ENCODE measurements at places on chromosomes 5 and 9.
A peak's percentile ranks its signal among the peaks of the same experiment; 100 is the strongest.

DNA sequence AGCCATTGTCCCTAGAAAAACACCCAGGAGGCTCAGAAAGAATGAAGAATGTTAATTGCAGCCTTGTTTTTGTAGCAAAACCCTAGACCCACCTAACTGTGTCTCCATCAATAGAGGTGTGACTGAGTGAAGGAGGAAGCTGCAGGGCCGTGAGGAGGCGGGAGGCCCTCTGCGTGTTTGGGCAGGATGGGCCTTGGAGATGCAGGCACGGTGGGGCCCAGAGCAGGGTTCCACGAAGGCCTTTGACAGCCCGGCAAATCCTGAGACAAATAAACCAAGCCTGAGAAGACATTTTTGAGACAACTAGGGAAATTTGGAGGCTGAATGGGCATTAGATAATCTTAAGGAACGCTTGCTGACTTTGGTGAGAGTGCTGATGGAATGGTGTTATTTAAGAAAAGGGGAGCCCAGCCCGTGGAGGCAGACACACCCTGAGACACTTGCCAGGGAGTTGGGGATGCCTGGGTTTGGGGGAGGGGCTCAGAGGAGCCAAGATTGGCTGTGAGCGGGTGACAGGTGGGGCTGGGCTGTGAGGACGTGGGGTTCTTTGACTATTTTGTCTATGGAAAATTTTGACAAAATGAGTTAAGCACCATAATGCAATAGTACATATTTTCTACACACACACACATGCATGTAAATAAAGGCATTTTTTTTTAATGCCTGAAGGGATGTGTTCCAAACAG, 48.8 kb downstream of the BARX1 start:
- DNase-seq: no peak

GRCh38 chr9:101005246-101005645, 23.3 kb upstream of the PLPPR1 start:
- no peak for DNase-seq

- DNase-seq: no peak
Measured at GRCh38 chr9:114034661-114035062, 43.4 kb downstream of the AMBP start.

- DNase-seq: no peak
Measured at GRCh38 chr9:89926691-89927220, 321.9 kb downstream of the GADD45G start.

DNA sequence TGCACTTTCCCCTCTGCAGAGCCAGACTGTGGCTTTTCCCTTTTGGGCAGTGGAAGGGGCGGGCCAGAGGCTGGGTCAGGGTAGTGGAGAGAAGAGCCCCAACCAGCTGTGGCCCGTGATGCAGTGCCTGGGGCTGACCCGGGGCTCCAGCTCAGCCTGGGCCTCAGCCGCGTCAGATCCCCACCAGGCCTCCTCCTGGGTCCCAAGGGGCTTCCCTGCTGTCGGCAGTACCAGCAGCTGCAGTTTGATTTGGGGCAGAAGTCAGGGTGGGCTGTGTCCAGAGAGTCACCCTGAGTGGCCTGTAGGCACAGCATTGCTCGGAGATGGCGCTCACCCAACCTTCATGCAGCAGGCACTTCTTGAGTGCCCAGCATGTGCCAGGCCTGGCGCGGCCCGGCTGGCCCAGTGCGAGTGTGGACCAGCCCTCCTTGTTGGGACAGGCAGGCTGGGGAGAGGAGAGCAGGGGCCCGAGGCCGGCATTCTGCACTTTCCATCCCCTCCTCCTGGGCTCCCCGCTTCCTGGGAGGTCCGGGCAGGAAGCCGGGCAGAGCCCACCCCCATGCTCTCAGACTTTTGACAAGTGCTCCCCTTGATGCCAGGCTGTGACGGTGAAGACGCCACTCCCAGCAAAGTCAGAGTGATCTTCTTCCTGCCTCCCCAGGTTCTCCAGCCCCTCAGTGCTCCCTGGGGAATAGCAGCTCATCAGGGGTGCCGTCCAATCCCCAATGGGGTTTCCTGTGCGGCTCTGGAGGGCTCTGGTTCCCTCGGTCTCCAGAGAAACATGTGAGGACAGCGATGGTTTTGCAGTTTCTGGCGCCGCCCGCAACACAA, 88.3 kb upstream of the COL5A1 start:
- no peak for DNase-seq

- no peak for DNase-seq
Measured at GRCh38 chr5:94754824-94755223, 136.4 kb downstream of the SLF1 start.

DNA sequence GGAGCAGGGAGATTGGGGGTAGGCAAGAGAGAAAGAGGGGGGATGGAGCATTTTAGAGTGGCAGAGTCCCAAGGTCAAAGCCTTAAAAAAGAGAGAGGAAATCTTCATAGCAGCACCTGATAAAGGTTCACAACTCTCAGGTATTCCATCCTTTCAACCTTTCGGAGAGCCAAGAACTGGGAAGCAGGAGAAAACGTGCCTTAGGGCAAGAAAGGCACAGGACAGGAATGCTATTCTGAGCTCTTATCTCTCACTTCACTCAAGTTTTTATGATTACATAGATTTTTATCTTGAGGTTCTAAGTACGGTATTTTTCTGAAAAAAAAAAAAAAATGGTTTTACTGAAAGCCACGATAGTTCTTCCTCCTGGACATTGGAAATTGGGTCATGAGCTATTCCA, 34.5 kb upstream of the SMAD5 start:
- no peak for DNase-seq

- DNase-seq: no peak
Measured at GRCh38 chr9:132898051-132898450, 19.4 kb downstream of the SPACA9 start.

DNA sequence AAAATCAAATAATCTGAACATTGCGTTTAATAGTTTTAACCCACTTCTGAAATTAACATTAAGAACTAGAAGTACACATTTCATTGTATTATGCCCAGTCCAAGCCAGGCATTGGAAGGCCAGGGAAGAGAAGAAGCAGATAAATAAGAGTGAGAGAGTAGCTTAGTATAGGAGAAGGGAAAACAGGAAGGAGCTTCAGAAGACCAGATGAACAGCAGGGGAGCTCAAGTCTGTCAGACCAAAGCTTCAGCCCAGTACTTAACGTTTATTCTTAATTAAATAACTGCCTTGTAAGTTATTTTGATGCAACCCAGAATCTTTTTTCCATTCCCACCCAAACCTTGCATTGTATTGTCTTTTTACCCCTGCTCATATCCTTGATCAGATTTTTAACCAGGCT, 11.5 kb upstream of the FAM120AOS start:
- DNase-seq: no peak

DNA sequence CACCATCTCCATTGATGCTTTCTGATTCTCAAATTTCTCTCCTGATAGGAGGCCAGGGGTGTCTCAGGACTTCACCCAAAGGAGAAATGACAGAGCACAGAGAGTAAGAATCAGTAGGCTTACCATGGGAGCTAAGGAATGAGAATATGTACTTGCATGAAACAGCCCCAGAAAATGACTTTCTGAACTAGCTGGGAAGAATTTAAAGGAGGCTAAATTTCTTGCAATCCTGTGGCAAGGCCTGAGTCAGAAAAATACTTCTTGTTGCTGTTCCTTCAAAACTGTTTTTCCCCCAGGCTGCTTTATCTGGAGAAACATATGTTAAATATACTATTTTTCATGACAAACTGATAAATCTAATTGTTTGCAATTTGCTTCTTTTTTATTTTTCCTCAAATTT, 53.4 kb upstream of the FBXL7 start:
- DNase-seq: no peak

GRCh38 chr9:123929870-123930831, at the start of gene DENND1A:
Gene DENND1A (minus strand): TSS chr9:123930126. CDS start chr9:123929905, 221 bp downstream.
- DNase-seq: peak; percentile 76

GRCh38 chr5:76852772-76853171, 3.0 kb downstream of the S100Z start:
- DNase-seq: no peak

GRCh38 chr5:171724468-171725204, 61.0 kb upstream of the SMIM23 start:
- no peak for DNase-seq

DNA sequence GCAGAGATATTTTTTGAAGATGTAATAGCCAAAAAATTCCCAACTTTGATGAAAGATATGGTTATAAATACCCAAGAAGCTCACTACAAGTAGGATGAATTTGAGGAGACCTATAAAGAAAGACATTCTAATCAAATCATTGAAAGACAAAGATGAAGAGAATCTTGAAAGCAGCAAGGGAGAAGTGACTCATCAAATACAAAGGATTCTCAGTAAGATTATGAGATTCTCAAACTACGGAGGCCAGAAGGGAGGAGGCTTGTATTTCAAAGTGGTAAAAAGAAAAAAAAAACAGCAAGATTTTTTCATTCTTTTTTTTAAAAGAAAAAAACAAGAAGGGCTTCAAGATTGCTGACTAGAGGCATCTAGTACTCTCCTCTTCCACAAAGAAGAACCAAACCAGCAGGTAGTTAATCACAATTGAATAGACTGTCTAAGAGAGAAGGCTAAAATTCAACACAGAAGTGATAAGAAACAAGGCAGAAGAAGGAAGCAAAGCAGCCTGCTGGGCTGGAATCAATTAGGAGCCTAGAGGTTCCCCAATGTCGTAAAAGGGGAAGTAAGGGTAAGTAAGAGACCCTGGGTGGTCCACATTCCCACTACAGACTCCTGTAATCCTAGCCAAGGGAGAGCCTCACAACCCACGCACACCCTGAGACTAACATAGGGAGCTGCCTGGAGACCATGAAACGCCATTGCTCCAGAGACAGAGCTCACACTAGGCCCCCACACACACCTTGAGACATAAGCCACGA, 59.1 kb upstream of the NIPAL4 start:
- no peak for DNase-seq

GRCh38 chr9:35811381-35812024, 559 bp downstream of the SPAG8 start:
- no peak for DNase-seq

DNA sequence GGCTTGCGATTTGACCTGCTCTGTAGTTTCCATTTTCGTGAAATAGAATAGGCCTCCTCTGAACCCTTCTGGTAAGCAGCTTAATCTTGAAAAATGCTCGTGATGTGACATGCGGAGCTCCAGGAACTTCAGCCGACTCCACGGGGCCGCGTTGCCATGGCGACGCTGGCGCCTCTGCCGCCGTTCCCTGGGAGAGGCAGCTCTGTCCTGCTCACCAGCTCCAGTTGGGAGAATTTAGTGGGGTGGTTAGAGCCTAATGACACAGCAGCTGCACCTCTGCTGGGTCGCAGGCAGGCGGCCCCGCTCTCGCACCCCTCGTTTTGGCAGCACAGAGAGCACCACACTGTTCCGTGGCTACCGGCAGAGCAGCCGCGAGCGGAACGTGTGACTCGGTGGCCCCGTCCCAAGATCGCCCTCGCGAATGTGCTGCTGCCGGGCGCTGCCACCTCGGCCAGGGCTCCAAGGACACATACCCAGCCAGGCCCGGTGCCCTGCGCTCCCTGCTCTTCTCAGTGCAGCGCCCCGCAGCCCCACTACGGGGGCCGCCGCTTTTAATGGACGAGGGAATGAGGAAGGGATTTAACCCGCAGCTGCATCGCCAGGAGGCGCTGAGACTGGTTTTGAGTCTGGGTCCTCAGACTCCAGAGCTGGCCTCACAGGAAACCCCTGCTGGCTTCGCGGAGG, 131.2 kb upstream of the LMX1B start:
- no peak for DNase-seq

DNA sequence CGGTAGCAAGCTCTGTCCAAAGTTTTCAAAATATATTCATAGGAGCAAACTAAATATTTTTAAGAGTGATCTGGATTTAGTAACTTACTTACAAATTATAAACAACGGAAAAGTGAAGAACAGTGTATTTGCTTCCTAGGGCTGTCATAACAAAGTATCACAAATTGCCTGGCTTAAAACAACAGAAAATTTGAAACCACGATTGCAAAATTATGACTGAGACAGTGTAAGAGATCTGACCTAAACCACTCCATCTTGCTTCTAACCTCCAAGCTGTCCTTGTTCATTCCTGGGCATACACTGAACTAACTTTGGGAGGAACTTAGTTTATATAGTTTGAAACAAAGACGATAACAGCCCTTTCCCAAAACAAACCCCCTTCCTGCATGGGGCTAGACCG, 202.0 kb upstream of the CDH6 start:
- no peak for DNase-seq

DNA sequence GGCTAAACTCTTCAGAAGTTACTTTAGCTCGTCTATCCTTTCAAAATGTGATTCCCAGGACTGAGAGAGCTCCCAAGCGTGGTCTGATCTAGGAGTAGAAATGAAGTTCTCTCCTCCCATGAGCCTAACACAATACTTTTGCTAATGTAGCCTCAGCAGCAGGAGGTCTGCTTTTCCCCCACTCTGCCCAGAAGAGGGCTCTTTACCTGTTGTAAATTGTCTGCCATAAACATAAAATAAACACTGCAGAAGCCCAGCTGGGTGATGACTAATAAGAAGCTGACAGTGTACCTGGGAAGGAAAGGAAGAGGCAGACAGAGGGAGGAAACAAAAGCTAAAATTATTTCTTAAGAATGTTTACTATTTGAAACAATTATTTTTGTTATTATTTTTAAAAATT, 15.4 kb downstream of the SLC36A3 start:
- no peak for DNase-seq

DNA sequence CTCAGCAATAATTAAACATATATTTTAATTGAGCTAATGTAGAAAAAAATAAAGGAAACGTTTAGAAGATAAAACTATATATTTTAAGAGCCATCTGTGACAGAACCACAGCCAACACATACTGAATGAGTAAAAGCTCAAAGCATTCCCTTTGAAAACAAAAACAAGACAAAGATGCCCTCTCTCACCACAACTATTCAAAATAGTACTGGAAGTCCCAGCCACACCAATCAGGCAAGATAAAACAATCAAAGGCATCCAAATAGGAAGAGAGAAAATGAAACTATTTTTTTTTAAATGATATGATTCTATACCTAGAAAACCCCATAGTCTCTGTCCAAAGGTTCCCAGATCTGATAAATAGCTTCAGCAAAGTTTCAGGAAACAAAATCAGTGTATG, 262.0 kb downstream of the HTR1A start:
- DNase-seq: no peak

DNA sequence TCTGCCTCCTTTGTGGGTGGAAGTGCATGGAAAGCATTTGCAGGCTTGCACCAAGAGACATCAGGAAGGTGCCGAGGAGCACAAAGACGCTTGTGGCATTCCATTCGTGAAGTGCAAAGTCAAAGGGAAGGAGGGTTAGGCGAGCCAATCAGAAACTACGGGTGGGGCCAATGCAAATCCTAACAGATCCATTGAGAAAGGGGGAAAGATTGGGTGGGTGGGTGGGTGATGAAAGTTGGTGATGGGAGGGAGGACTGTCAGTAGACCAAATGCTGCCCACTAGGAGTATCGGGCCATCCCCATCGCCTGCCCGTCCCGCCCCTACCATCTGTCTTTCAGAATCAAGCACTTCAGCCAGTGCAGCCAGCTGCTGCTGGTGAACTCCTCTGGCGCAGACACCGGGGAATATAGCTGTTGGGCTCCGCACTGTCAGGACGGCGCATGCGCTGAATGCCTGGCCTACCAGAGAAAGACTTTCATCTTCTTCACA, 17.1 kb upstream of the ANXA6 start:
- DNase-seq: no peak

GRCh38 chr5:76081811-76082771, 1.1 kb upstream of the SV2C start:
- DNase-seq: no peak

- DNase-seq: no peak
Measured at GRCh38 chr5:142038735-142039134, 25.9 kb upstream of the GNPDA1 start.

GRCh38 chr5:67732471-67732870, 483.1 kb upstream of the PIK3R1 start:
- DNase-seq: no peak

GRCh38 chr5:167937635-167937998, 353.8 kb upstream of the WWC1 start:
- DNase-seq: no peak

Measured in NK-92 treated with Interleukin-12 subunit alpha and Interleukin-12 subunit beta, amount 100 ng/mL, for 24 hours (cell line).